Stomach (tissue), 19 donors: ENCODE measurements at places on chromosomes 16 and 17. TPM values are rescaled to one million over a fixed set of nuclear protein-coding genes. Genes with fewer than 3 reads are reported as not detected.

Gene SLC38A8
- not detected for total RNA-seq

Gene COPRS
- 55.4 TPM for total RNA-seq

Gene TMEM220
- not detected for total RNA-seq

Gene PHOSPHO1
- not detected for total RNA-seq

Gene CHRNE
- total RNA-seq = 2.0 TPM

Gene ABCC11
- total RNA-seq = not detected

GRCh38 chr17:77420804-77421629, 280.2 kb downstream of the SEC14L1 start:
- H3K4me1 ChIP-seq = peaks cover 100% of the 10 kb centered on the region
- peak; percentile 88 for DNase-seq
- H3K27me3 ChIP-seq = no peaks in the 10 kb centered on the region
- no peak overlapping the region for H3K4me3 ChIP-seq

DNA sequence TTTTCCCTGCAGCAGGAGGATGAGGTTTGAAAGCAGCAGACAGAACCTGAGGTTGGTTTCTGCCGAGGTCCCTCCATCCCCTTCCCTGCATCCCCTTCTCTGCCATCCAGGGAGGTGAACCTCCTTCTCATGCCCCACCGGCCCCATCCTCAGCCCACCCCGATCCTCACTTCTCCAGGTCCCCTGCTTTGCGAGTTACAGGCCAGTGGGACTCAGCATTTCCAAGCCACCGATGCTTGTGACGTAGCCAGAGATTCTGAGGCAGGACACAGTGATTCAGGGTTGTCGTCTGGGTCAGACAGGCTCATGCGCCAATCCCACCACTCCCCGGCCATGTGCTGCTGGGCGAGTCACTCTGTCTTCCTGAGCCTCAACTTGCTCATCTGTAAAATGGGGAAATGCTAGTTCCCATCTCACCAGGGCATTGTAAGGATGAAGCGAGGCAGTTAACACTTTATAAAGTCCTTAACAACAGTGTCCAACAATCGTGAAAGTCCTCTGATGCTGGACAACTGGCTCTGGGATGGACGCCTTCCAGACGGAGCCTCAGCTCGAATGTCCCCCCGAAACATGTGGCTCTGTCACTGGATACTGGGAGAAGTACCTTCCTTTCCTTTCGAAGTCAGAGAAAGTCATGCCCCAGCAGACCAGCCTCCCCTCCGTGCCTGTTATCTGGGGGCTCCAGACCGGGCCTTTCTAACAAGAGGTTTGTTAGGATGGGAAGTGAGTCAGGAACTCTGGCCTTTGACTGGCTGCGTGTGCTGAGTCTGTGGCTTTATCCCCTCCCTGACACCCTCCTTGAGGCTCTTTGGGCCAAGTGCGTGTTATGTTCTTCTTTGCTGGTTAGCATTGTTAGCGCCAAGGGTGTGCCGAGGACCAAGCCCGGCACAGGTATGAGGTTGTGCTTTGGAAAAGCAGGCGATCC, 21.9 kb downstream of the SEC14L5 start:
- H3K4me3 ChIP-seq = no peak overlapping the region
- DNase-seq = no peak
- H3K36me3 ChIP-seq = no peaks in the 10 kb centered on the region
- no peak overlapping the region for H3K27ac ChIP-seq

DNA sequence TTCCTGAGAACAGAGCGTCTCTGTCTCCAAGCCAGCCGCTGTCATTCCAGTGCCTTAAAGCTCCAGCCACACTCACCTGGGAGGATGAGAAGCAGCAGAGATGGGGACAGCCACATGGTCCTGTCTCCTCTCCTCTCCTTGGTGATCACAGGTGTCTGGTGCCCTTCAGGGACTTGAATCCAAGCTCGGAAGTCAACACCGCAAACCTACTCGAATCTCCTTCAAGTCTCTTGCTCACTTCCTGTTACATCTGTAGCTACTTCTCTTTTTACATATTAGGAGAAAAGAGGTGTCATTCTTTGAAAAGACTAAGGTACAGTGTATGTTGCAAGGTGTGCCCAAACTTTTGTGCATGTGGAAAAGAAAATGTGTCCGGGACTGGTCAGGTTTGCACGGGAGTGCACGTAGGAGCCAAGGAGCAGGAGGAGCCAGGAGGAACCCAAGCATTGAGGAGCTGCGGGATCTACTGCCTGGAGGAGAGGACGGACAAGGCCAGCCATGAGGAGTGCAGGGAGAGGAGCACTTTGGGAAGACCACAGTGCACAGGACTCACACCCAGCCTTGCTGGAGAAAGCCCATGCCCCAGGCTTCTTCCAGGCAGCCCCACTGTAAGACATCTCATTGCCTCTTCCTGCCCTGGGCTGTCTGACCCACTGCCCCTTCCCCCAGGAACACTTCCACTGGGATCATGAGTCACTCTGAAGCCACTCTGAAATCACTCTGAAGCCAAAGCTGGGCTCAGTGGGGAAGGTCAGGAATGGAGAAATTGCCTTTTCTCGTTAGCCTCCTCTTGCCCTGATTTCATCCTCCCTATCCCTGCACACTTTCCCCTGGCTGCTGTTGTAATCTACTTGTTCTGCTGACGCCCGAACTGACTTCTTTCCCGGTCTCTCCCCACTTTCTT, at the start of gene CD300LD:
Gene CD300LD (minus strand): TSS at position 197 of the 904 bp plus-strand sequence. CDS start 81 bp downstream, at position 116.
- H3K4me1 ChIP-seq = no peaks in the 10 kb centered on the region
- H3K27ac ChIP-seq = no peak within 1 kb of the TSS
- H3K36me3 ChIP-seq = no peaks in the 10 kb centered on the region

- peaks cover 7% of the 10 kb centered on the region for H3K4me1 ChIP-seq
- H3K27ac ChIP-seq = peak overlapping the region; percentile 81
- no peaks in the 10 kb centered on the region for H3K27me3 ChIP-seq
- H3K36me3 ChIP-seq = peaks cover 78% of the 10 kb centered on the region
- DNase-seq = no peak
Observed at GRCh38 chr17:75706042-75706728, 15.1 kb upstream of the ITGB4 start.

DNA sequence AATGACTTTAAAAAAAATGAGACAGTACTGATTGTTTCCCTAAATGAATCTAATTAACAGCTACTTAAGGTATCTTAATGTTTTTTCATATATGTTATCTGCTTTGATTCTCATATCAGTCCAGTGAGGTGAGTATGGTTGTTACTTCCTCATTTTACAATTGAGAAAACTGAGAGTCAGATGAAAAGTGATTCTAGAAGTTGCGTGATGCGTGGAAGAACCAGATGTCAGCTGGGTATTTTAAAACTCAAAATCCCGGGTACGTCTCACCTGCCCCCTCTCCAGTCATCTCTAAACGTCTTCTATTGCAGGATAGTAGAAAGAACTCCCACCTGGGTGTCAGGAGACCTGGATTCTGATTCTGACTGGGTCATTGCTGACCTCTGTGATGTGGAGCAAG, 89.2 kb downstream of the MAP2K6 start:
- peaks cover 33% of the 10 kb centered on the region for H3K4me1 ChIP-seq
- peaks cover 11% of the 10 kb centered on the region for H3K36me3 ChIP-seq
- H3K4me3 ChIP-seq = no peak overlapping the region

- no peaks in the 10 kb centered on the region for H3K36me3 ChIP-seq
- DNase-seq = no peak
- H3K4me3 ChIP-seq = no peak overlapping the region
- H3K4me1 ChIP-seq = no peaks in the 10 kb centered on the region
- no peaks in the 10 kb centered on the region for H3K27me3 ChIP-seq
- H3K27ac ChIP-seq = no peak overlapping the region
Observed at GRCh38 chr17:65978871-65979270, 213.1 kb downstream of the CEP112 start.

DNA sequence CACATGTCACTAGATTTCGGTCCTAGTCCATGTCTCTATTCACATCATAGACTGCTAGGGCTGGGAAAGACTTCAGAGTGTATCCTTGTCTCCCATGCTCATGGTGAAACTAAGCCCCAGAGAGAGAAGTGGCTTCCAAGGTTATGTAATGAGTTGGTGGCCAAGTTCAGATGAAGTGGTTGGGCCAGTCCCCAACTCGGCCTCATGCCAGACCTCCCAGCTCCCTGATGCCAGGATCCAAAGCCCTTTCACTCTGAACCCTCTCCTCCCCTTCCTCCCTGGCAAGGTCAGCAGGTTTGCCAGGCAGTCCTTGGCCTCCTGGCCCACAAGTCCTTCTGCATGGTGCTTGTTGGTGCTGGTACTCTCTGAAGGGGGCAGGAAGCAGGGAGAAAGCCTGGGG, 189.7 kb downstream of the AXIN2 start:
- H3K27me3 ChIP-seq = peaks cover 4% of the 10 kb centered on the region
- DNase-seq = no peak
- no peaks in the 10 kb centered on the region for H3K36me3 ChIP-seq
- H3K4me1 ChIP-seq = peaks cover 8% of the 10 kb centered on the region
- no peak overlapping the region for H3K4me3 ChIP-seq

DNA sequence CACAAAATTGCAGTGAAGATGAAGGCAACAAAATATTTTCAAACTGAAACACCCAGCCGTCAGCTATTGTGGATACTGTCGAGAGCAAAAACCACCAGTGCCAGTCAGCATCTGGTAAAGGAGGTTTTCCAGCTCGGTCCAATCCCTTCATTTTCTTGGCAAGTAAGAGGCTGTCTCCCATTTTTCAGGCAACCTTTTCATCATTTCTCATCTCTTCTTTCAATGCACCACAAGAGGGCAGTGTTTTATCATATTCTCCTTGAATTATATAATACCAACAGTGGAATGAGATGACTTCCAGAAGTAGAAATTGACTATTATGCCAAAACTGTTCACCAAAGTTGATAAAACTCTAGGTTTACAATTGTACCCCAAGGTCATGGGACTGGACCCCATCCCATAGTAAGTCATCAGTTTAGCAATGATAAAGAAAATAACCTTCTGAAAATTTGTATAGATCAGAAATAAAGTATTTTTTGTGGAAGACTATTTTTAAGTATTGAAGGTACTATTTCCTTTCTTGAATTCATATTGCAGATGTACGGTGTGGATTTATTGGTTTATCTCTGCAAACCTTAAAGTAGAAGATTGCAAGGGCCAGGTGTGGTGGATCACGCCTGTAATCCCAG, 16.8 kb downstream of the NQO1 start:
- no peak overlapping the region for H3K27ac ChIP-seq
- peak; percentile 86 for DNase-seq
- no peaks in the 10 kb centered on the region for H3K27me3 ChIP-seq
- H3K4me1 ChIP-seq = peaks cover 13% of the 10 kb centered on the region
- H3K4me3 ChIP-seq = no peak overlapping the region

DNA sequence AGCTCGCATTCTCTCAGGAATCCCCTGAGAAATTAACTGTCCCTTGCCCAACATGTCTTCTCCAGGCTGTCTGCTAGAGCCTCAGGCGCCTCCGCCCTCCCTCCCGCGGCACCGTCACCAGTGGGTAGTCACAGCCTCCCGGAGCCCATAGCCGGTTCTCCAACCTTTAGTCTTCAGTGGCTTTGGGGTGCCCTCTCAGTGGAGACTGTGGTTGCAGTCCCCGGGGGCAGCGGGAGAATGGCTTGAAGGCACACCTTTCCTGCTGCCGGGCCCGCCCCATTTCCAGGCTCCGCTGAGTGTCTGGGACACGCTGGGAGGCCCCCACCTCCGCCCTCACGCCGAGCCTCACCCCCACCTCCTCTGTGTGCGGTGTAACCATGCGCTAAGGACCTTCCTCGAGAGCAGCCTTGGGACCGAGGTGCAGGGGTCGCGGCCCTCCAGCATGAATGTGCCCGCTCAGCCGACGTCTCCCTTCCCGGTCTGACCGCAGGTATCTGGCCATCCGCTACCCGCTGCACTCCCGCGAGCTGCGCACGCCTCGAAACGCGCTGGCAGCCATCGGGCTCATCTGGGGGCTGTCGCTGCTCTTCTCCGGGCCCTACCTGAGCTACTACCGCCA, 1.7 kb downstream of the GALR2 start:
- no peak for DNase-seq
- H3K27ac ChIP-seq = no peak overlapping the region
- peaks cover 56% of the 10 kb centered on the region for H3K4me1 ChIP-seq
- H3K27me3 ChIP-seq = peaks cover 40% of the 10 kb centered on the region
- H3K4me3 ChIP-seq = peak overlapping the region; percentile 23

- DNase-seq = no peak
- H3K4me3 ChIP-seq = peak overlapping the region; percentile 38
- peaks cover 34% of the 10 kb centered on the region for H3K36me3 ChIP-seq
Observed at GRCh38 chr16:675884-676564, 553 bp downstream of the RHBDL1 start.

GRCh38 chr16:17354141-17354601, 116.6 kb downstream of the XYLT1 start:
- H3K4me1 ChIP-seq = peaks cover 4% of the 10 kb centered on the region
- no peak overlapping the region for H3K4me3 ChIP-seq

- no peaks in the 10 kb centered on the region for H3K4me1 ChIP-seq
- H3K27me3 ChIP-seq = no peaks in the 10 kb centered on the region
Observed at GRCh38 chr16:67975321-67976105, 4.8 kb downstream of the DPEP3 start.

GRCh38 chr17:18267366-18267765, 6.9 kb downstream of the MIEF2 start:
- peaks cover 36% of the 10 kb centered on the region for H3K36me3 ChIP-seq
- no peak overlapping the region for H3K4me3 ChIP-seq
- H3K4me1 ChIP-seq = peaks cover 6% of the 10 kb centered on the region
- no peak overlapping the region for H3K27ac ChIP-seq
- no peak for DNase-seq

DNA sequence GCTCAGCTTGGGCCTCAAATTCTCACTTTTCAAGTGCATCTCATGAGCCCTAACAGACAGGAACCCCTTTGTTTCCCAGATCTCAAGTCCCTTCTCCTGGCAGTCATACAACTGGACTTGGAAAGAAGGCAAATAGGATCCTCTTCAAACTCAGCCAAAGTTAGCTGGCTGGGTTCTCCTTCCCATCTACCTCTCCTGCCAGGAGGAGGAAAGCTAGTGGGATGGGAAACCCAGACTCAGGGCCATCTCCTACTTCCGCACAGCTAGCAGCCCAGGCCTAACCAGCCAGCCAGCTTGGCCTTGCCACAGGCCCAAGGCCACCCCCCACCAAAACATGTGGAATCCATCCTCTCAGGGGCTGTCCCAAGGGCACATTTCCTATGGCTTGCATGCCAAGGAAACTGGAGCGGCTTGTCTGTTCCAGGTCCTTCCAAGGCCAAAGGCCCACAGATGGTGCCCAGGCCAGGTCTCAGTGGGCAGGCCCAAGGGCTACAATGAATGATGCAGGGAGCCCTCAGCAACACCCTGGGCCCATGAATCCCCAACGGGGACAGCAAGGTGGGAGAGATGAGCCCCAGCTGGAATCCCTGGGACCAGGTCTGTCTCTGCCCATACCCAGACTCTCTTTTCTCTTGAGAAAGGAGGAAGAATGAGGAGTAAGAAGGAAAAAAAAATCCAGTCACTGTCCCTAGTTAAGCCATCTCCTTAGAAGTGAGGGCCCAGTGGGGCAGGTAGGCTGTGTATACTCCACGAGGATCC, 1.7 kb downstream of the SMARCD2 start:
- H3K4me1 ChIP-seq = peaks cover 54% of the 10 kb centered on the region
- DNase-seq = no peak
- H3K4me3 ChIP-seq = peak overlapping the region; percentile 95
- H3K27me3 ChIP-seq = no peaks in the 10 kb centered on the region
- H3K27ac ChIP-seq = peak overlapping the region; percentile 97

DNA sequence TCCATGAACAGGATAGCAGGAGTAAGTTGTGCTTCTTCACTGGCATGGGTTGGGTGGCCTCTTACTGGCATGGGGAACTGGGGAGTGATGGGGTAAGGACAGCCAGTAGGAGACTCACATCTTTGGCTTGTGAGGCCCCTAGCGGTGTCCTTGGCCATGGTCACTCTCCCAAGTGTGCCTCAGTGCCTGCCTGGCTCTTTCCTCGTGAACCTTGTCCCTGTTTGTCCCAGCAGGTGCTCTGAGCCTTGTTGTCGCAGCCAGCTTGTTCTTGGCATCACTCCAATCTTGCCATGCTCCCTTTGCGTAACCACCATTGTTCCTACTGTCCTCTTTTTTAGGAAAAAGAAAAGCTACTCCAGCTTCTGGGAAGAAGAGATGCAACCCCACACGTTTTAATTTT, 53.6 kb upstream of the SDK2 start:
- DNase-seq = peak; percentile 59
- no peak overlapping the region for H3K27ac ChIP-seq
- no peaks in the 10 kb centered on the region for H3K4me1 ChIP-seq
- no peak overlapping the region for H3K4me3 ChIP-seq
- no peaks in the 10 kb centered on the region for H3K36me3 ChIP-seq
- no peaks in the 10 kb centered on the region for H3K27me3 ChIP-seq
